Activated CD4-positive, alpha-beta T cell treated with anti-CD3 and anti-CD28 coated beads, Interleukin-2, amount 50 U/mL, for 1 hour (primary cell): ENCODE measurements at places on chromosomes 3 and 15.

- no peak for DNase-seq
Observed at GRCh38 chr15:74301583-74302361, 65.6 kb downstream of the CCDC33 start.

GRCh38 chr3:69739204-69740102, at the start of gene MITF:
Gene MITF (plus strand): TSS chr3:69739464. CDS start chr3:69739598, 134 bp downstream.
- no peak for DNase-seq

DNA sequence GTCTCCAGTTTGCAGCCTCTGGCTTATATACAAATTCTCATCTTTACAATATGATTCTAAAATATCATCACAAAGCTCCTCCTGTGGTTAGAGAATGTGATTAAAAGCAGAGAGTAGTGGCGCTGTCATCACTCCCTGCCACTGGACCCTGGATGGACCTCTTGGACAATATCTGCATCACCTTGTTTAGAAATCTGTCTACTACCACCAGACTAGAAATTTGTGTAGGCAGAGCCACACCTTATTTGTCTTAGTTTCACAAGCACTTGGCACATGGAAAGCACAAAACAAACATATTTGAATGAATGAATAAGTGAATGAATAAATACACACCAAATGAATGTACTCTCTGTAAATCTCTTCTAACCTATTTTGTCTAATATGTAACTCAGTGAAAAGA, 68.1 kb downstream of the IMPG2 start:
- no peak for DNase-seq

GRCh38 chr3:121692010-121692699, 31.5 kb upstream of the HCLS1 start:
- DNase-seq = no peak

- DNase-seq = no peak
Observed at GRCh38 chr3:20141316-20141715, 44.7 kb downstream of the SGO1 start.

DNA sequence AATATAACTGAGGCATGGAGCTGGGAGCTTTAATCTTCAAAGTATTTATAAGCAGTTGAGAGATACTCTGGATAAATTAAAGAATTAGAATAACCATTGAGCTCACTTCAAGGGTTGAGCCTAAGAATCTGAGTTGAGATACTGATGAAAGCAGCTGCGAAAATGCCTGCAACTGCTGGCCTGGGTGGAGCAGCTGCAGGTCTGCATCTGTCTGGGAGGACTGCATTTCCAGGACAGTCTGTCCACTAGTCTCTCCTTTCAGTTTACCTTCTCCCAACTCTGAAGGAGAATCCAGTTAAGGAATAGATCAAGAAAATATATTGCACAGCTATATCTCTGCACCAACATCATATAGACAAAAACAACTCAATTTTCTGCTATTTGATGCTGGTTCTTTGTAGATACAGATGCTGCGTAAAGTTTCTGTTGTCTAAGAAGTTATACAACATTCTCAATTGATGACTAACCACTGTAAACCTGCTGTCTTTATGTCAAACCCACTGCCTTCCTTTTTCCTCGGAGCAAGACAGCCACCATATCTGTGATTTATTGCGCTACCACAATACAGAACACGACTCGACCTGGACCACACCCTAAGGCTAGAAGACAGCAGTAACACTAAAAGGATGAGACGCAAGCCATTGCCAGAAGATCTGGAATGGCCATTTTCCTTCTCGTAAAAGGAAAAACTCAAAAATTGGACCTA, 245.1 kb downstream of the MAGI1 start:
- DNase-seq = no peak

DNA sequence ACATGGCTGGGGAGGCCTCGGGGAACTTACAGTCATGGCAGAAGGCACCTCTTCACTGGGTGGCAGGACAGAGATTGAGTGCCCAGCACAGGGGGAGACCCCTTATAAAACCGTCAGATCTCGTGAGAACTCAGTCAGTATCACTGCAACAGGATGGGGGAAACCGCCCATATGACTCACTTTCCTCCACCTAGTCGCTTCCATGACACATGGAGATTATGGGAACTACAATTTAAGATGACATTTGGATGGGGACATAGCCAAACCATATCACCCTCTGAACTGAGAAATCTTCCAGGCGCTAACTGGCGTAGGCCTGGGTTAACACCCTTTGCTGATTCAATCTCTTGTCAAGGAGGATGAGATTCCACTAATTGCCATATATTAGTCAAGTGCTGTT, 392.3 kb downstream of the FEZF2 start:
- no peak for DNase-seq

DNA sequence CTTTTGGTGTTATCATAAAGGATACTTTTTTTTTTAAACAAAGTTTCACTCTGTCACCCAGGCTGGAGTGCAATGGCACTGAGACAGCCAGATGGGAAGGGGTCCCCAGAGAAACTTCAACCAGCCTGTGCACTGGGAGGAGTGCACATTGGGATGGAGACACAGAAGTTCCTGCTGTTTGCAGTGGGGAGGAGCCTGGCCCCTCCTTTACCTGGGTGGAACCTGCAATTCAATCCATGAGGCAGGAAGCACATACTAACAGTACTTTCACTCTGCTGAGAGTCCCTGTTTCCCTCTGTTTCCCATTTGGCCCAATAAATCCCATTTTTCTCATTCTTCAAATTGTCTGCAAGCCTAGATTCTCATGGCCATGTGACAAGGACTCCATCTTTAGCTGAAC, 42.3 kb upstream of the LHFPL4 start:
- DNase-seq = no peak

- no peak for DNase-seq
Observed at GRCh38 chr3:133138017-133138416, 99.8 kb downstream of the TMEM108 start.

- DNase-seq = no peak
Observed at GRCh38 chr3:32910954-32911353, 40.5 kb upstream of the CCR4 start.

DNA sequence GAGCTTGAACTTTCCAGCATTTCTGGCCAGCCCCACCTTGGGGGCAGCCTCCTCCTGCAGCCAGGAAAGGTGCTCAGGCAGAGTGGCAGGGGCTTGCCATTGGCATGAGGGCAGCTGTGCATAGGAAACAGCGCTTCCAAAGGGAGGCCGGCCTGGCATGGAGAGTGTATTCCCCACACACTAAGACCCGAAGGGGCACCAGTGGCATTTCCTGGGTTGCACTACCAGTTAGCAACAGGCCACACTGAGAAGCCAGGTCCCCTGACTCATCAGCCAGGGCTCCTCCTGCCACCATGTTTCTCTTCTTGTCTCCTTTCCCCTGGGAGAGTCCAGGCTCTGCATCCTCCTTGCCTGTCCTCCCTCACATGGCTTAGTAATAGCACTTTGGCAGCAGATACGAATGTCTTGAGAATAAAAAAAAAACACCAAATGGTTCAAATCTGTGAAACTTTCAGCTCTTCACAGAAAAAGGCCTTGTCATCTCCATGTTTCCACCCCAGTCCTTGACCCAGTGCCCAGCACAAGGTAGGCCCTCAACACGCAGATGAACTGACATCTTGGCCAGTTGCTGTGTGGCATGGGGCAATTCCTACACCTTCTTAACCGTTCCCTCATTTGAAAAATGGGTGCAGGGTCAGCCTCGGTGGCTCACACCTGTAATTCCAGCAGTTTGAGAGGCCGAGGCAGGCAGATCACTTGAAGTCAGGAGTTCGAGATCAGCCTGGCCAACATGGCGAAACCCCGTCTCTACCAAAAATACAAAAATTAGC, 180.4 kb downstream of the SMAD6 start:
- DNase-seq = no peak

DNA sequence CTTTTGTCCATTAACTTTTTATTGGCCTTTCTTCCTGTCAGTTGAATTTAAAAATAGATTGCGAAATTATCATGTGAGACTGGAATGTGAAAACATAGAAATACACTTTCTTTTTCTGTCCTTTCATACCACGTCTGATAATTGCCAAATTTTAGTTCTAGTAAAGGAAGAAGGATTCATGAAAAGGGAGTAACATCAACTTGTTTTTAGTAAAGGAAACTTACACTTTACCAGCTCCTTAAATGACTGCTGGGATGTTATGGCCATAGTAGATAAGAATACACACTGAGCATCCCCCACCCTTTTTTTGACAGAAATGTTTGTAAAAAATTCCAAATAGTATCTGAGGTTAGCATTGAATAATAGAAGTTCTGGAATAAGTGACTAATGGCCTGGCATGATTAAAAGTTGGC, 137.9 kb downstream of the NEO1 start:
- DNase-seq = no peak

- DNase-seq = no peak
Observed at GRCh38 chr3:171777596-171777995, 32.7 kb downstream of the PLD1 start.

GRCh38 chr3:196883361-196883760, 15.6 kb downstream of the SENP5 start:
- DNase-seq = no peak

DNA sequence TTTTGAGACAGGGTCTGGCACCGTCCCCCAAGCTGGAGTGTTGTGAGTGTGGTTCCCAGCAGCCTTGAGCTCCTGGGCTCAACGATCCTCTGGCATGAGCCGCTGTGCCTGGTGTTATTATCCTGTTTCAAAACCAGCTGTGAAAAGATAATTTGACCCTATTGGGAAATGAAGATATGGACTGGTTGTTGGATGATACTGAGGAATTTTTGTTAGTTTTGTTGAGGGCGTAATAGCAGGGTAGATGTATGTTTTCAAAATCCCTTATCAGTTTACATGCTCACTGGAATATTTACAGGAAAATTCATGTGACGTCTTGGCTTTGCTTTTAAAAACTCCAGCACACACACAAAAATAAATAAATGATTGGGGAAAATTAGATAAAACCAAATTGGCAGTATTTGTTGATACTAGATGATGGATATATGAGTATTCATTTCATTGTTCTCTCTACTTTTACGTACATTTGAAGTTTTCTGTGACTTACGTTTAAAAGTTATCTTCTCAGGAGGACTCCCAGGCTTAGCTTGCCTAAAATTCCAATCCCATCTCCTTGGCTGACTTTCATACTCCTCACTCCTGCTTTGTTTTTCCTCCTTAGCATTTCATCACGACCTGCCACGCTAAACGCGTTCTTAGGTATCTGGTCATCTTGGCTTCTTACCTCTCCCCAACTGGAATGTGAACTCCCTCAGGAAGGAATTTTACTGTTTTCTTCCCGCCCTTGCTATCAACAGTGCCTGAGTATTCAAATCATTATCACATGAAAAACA, 56.8 kb upstream of the TFRC start:
- no peak for DNase-seq

DNA sequence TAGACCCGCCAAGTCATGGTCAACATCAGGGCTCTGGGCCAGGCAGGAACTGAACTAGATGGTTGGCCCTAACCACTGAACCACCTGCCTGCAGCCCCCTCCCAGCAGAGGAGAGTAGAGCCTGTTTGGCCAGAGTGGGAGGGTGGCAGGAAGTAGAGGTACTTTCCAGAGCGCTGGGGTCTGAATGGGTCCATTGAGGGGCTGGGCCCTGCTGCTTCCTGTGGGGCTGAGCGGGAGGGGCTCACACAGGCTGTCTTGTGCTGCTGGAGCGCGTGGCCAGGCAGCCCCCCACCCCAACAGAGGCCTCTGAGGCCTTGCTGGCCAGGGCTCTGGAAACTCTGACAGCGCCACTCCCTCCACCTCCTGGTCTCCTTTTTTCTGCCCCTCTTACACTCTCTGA, 17.4 kb downstream of the CSPG4 start:
- no peak for DNase-seq

DNA sequence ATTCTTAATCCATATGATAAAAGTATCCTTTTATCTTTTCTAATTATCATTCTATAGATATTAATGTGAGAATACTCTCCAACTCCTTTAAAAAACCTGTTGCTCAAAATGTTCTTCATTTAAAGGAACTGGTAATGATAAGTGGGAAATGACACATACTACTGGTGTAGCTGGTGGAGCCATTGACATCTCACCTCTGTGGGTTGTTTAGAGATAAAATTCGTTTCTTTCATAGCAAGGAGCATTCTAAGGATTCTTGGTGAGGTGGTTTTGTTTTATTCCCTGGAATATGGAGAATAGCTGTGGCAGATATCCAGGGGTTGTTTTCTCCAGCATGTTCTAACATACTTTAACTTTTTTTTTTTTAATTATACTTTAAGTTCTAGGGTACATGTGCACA, 299.8 kb upstream of the THBS1 start:
- no peak for DNase-seq

DNA sequence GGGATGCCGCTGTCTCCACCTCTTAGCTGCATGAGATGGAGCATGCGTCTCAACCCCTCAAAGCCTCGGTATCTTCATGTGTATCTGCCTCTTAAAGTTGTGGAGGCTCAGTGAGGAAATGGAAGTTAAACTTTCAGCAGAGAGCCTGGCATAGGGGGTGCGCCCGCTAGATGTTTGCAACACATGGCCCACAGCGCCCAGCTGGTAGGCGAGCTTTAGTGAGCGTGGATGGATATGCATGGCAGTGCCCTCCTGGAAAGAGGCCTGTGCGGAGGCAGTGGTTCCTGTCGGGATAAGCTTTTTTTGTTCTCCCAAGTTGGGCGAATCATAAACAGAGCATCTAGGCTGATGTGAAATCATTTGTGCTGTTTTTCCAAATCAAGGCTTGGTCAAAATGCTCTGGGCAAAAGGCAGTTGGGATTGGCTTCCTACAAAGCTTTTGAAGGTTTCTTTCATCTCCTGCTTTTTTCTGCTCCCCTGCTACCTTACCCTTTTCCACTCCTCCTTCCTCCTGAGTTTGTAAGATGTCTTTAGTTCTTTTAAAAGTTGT, 272.4 kb upstream of the TPM1 start:
- no peak for DNase-seq

GRCh38 chr15:42359985-42360384, 684 bp downstream of the CAPN3 start:
- DNase-seq = no peak

DNA sequence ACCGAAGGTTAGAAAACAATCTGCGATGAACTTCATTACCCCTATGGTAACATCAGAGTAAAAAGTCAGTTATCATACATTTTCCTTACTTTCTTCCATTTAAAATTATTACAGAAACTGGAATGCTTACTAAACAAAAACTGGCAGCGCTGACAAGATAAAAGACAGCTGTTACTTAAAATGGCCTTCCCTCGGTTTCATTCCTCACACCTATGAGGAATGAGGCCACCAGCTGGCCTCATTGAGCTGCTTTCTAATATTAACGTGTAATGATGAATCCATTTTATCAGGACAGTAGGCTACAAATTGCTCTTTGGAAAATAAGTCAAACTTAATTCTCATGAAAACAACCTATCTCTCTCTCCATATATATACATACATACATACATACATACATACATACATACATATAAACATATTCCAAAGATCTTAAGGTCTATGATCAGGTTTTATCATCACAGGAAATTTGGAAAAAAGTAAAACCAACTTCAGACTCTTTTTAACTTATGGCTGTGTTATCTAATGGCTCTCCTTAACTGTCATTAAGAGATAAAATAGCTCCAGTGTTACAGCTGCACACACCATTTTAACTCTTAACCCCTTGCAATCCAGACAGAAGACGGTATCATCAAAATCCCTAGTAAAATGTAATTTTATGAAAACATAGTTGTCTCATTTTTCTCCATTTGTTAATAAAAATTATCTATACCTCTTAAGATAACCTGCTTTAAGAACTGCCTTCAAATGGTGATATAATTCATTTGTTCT, 5.2 kb downstream of the CCNL1 start:
- no peak for DNase-seq
